ENCODE measurements at places on chromosomes 5 and 9.

GRCh38 chr5:42277293-42277692 lies 145.9 kb upstream of the GHR start:
- DNase-seq = no peak

DNA sequence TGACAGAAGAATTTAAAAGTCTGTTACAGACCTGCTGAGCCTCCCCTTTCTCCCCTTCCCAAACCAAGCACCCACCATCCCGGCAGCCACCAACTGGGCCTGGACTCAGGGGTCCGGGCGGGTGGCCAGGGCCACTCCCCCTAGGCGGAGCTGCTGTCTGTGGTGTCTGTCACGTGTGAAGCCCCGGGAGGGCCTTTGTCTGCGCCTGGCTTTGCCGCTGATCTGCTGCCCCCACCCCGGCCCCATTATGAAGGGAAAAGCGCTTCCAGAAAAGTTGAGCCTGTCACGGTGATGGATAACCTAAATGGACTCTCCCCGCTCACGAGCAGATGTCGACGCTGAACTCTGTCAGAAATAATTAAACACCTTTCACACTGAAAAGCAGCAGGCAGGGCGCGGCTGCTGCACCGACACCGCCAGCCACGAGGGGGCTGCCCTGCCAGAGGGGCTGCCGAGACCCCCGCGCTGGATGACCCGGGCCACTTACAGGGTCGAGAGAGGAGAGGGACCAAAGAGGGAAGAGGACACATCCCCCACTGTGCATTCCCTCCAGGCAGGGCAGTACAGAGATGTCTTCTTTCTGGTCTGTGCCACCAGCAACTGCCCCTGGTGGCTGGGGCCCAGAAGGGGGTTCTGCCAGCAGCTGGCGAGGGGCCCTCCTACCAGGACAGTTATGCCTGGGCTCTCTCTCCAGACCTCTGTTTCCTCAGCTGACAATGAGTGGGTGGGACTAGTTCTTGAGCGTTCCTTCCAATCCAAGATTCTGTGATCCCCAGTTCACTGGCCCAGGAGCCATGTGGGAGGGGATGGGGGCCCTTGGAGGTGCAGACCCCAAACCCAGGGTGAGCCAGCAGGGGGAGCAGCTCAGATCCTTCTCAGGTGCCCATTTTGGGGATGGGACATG lies 36.0 kb upstream of the BARHL1 start:
- DNase-seq = no peak

DNA sequence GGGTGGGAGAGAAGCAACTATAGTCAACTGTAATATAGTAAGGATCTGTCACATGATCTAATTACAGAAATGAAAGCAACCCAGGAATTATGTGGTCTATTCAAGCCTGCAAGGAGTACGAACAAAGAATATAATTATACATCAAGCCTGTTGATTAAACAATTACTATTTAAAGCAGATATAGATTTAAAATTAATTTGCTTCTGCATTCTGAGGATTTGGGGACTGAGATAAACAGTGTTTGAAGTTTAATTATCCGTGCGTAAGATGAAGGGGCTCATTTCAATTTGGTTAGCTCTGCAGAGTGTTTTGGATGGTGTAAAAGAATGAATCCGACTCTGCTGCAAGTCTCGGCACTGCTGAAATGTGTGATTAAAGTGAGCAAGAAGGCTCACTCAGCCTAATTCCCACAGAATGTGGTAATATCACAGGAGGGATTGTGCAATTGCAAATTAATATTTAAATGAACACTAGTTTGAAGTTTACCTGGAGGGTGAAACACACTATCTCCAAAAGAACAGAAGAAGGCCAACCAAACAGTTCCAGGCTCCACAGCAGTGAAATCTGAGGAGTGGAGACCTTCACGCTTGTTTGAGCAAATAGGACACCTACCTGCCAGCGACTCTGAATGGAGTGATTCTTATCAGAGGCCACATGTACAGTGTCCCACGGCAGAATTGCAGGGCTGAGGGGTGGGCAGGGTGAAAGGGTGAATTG lies 420.6 kb upstream of the SLC30A5 start:
- peak; percentile 74 for DNase-seq

DNA sequence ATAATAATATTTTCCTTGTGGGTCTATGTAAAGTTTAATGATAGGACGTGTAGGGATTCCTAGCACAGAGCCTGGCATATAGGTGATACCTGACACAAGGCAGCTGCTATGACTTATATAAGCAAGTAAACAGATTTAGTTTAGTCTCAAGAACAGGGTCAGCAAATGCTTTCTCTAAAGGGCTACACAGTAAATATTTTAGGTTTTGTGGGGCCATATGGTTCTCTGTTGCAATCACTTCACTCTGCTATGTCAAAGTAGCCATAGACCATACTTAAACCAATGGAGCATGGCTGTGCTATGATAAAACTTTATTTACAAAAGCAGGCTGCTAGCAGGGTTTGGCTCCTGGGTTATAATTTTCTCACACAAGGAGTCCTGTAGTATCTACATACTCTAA lies 204.8 kb upstream of the KLF4 start:
- no peak for DNase-seq

DNA sequence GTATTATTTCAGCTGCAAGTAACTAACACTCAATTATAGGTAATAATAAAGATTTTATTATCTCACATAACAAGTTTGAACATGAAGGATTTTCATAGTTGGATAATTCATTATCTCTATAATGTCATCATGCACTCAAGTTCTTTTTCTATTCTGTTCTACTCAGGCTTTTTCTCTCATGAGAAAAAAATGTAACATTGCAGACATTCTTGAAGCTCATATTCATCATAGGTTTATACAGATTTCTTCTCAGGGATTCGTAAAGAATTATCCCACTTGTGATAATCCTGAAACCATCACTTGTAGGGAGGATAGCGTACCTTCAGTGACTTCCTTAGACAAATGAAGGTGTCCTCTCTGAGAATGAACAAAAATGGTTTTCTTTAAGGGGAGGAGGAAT lies 150.3 kb downstream of the XRCC4 start:
- no peak for DNase-seq

DNA sequence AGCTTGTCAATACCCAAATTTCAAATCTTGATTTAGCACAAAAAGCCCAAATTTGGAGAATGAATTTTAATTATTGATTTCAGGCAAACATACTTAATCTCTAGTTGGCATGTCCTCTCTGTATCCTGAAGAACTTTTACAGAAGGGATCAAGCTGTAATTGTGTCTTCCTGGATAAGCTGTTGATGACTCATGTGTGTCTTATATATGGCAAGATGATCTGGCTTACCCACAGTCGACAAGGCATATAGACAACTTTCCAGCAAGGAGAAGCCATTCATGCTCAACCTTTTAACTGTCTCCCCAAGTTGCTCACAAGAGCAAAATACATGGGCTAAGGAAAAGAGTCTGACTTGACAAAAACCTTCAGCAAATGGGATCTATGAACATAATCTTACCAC lies 112.5 kb upstream of the SLCO6A1 start:
- DNase-seq = no peak
